ENCODE measurements at places on chromosomes 3 and 15.
A peak's percentile ranks its signal among the peaks of the same experiment; 100 is the strongest.

GRCh38 chr15:91604122-91604521 lies 249.4 kb upstream of the SLCO3A1 start:
- DNase-seq, result no peak

DNA sequence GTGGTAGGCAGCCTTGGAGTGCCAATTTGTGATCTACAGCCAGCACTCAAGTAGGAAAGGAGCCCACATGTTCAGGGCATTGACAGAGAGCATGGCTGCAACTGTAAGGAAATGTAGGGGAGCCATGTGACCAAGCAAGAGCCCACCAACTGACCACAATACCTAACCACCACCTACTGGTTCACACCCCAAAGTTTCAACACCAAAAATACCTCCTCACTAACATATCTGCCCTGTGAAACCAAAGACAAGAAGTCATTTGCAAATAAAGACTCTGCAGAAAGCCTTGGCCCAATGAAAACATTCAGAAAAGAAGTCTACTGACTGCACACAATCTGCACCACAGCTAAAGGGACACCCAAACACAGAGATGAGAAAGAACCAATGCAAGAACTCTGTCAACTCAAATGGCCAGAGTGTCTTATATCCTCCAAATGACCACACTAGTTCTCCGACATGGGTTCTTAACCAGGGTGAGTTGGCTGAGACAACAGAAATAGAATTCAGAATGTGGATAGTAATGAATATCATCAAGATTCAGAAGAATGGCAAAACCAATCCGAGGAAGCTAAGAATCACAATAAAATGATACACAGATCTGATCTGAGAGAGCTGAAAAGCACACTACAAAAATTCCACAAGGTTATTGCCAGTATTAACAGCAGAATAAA lies 40.6 kb downstream of the SLC9C1 start:
- no peak for DNase-seq

GRCh38 chr3:177730814-177731213 lies 533.5 kb upstream of the TBL1XR1 start:
- no peak for DNase-seq

- DNase-seq, result no peak
Observed at GRCh38 chr3:187080799-187081450, 58.4 kb downstream of the RPL39L start.

DNA sequence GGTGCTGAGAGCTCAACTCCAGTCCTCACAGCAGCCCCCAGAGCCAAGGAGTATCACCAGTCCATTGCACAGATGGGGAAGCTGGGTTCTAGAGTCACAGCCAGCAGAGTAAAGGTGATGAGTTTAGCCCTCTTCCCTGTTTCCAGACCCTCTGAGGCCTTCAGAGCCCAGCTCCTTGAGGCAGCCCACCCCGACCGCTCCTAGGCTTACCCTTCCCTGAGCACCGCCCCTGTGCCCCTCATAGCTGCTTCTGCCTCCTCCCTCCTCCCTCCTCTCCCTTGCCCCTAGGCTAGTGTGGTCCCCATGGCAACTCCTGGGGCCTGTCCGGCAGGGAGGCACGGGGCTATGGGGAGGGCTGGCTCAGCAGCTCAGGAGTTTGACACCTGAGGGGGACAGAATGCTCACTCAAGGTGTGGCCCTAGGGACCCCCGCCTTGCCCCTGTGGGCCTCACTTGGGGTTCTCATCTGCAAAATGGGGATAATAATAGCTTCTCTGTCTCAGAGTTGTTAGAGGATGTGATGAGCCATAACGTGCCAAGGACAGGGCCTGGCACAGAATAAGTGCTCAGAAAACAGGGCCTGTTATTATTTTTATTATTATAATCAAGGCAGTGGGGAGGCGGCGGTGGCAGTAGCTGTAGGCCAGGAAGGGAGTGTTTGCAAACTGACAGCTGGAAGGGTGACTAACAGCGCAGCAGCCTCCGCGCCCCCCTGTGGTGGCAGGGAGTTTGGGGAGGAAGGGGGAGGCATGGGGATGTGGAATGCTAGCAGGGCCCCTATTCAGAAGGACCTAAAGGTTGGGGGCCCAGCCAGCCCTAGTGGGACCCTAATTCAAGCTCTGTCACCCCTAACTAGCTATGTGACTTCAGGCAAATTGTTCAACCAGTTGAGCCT lies 11.5 kb downstream of the CSK start:
- DNase-seq, result peak; percentile 51

DNA sequence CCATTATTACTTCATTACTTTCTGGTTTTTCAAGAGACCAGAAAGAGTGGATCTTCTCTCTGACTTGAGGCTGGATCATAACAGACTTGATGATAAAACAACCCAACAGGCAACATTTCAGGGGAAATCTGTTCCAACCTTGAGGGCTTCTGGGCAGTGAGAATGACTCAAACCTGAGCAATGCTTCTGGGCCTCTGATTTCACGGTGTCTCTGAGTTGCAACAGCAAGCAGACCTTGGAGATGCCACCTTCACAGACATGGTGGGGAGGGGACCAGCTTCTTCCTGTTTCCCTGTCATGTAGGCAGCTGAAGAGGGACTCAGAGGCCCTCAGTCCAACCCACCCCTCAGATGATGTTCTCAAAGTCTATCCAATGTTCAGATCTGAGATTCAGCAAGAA lies 104.0 kb downstream of the ABHD5 start:
- no peak for DNase-seq

DNA sequence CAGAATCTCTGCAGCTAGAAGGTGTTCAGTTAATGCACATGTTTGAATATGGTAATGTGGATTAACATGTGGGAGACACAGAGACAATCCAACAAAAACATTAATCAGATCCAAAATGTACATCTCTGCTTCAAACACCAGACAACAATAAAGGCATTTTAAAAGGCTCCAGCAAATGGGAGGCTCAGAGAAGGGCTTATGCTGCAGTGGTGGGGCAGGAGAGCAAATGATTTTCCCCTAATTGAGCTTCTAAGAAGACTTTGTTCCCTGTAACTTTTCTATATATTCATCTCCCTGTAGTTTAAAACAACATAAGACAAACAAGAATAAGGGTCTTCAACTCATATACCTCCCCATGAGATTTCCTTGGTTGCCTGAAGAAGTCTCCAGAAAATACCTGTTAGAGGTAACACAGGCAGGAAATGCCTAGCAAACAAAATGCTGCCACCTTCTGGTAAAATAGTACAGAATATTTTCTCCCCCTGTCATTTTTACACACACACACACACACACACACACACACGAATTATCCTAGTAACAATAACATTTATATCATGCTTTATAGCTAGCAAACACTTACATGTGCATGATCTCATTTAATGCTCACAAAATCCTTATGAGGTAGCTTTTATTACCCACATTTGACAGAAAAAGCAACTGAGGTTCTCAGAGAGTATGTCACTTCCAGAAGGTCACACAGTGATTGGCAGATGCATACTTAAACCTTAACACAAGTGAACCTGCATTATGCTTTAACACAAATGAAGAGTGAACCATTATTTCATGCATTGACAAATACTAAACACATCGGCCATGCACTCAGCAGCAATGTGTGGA lies 123.4 kb upstream of the MB21D2 start:
- DNase-seq, result peak; percentile 31

- no peak for DNase-seq
Observed at GRCh38 chr3:191915712-191916111, 454.7 kb downstream of the PYDC2 start.

DNA sequence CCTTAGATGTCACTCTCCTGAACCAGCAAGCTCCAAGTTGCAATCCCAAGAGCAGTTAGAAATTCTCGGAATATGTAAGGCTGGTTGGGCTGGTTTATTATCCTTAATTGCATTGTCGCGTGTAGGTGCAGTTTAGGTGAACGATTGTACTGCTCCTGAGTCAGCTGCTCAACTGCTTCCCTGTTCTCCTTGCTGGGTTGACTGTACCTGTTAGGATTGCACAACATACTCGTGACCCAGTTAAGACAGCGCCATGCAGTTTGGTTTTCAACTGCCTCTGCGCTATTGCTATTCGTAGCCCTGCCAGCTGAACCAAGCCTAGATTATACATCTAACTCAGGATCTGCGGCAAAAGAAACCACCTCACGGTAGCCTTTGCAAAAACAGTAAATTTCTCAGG lies 41.0 kb downstream of the BCL2L10 start:
- no peak for DNase-seq

DNA sequence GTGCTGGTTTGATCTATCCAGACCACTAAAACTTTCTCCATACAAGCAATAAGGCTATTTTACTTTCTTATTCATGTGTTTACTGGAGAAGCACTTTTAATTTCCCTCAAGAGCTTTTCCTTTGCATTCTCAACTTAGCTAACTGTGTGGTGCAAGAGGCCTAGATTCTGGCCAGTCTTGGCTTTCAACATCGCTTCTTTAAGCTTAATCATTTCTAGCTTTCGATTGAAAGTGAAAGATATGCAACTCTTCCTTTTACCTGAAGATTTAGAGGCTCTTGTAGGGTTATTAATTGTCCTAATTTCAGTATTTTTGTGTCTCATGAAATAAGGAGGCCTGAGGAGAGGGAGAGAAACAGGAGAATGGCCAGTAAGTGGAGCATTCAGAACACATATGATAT lies 234.8 kb upstream of the GADL1 start:
- DNase-seq, result no peak

DNA sequence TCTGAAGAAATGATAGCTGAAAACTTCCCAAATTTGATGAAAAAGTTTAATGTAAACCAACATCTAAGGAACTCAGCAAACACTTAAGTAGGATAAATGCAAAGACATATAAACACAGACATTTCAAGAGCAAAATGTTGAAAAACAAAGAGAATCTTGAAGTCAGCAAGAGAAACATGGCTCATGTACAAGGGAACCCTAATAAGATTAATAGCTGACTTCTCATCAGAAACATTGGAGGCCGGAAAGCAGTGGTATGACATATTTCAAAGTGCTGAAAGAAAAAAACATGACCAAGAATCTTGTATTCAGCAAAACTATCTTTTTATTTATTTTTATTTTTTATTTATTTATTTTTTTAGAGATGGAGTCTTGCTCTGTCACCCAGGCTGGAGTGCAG lies 10.6 kb upstream of the PRKCI start:
- DNase-seq, result no peak

GRCh38 chr15:49238342-49238741 lies 68.3 kb downstream of the GALK2 start:
- DNase-seq, result no peak

DNA sequence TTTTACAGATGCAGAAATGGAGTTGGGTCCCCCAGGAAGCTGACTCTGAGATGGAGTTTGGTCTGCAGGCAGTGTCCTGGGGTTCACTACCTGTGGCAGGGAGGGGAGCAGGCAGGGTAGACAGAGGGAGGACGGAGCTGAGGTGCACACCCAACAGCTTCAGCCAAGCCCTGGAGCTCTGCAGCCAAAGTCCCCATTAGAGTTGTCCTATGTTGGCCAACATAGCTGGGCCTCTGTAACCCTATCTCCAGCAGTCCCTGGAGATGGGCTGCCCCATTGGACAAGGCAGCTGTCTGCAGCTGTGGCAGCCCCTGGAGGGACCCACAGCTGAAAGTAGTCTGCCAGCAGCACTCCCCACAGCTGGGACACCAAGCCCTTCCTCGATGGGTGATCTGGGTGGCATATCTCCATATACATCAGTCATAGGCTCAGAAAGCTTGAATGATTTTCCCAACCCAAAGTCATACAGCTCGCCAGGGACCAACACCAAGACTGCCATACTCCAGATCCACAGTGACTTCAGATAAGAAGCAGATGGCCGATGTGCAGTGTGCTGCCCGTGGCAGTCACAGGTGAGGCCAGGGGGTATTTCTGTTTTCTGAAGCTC lies 31.9 kb downstream of the STARD5 start:
- DNase-seq, result no peak

- DNase-seq, result no peak
Observed at GRCh38 chr3:14861446-14862302, 42.9 kb downstream of the FGD5 start.

DNA sequence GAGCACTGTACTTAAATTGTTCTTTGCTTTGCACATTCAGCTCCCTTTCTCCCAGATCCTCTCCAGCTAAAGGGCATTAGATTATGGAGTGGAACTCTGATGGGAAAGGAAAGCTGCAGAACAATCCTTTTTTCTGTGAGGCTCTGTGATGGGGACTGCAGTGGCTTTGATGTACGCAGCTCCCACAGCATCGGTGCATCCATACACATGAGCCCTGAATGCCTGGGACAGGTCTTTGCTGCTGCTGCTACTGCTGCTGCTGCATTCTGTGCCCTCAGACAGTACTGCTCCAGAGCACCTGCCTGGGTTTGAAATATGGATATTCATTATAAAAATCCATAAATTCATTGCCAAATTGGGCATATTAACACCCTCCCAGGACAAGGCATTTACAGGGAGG lies 164.4 kb downstream of the WDR76 start:
- DNase-seq, result no peak

All from HAP-1 (cell line).